Dorsolateral prefrontal cortex (tissue), 122 donors: ENCODE measurements at places on chromosomes 16 and 17. TPM values are rescaled to one million over a fixed set of nuclear protein-coding genes. Genes with fewer than 3 reads are reported as not detected.
A peak's percentile ranks its signal among the peaks of the same experiment; 100 is the strongest.

DNA sequence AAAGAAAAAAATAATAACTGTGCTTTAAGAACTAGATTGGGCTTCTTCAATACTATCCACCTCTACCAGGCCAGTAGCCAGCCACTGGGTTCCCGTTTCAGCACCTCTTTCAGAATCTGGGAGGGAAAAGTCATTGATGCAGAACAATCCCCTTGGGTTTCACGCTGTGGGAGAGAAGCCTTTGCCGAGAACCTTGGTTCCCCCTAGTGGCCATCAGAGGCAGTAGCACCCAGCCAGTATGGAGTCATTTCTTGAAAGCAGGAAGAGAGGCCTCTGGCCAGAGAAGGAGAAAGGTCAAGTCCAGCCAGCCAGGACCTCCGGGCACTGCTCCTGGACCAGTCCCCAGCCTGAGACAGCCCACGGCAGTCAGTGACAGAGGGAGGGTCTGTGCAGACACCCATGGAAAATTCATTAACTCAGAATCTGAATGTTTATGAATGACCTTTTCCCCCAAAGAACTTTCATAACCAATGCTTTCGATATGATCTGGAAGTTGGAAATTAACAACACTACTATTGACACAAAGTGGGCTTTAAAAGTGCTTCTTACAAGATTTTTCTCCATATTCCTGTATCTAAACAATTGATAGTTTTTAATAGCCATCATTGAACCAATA lies 51.2 kb upstream of the CDH5 start:
- DNase-seq = peak; percentile 32

DNA sequence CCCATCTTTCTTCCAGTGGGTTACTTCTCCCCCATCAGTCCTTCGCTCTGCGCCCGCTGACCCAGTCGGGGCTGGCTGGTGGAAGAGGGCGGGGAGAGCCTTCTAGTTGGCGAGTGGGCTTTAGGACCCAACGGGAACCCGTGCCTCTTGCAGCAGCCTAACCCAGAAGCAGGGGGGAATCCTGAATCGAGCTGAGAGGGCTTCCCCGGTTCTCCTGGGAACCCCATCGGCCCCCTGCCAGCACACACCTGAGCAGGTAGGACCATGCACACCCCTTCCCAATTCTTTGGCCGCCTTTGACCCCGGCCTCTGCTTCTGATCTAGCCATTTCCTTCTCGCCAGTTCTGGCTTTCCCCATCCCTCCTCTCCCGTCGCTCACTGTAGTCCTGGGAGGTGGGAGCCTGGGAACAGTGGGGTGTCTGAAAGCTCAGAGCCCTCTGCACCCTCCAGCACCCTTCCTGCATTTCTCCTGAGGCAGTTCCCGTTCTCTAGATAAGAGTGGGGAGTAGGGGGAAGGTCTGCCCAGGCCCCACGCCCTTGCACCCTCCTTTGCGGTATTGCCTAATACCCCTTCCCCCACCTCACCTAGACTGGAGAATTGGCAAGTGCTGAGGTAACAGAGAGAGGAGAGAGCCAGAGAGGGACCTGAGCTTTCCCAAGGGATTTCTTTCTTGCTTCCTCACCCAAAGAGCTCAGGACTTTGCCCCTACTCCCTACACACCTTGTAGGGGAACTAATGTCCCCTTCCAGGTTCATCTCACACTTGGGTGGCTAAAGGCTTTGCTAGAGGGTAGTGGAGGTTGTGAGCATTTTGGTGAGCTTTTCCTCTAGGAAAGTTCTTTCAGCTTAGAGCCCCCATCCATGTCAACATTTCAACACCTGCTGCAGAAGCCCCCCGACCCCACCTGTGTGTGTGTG lies at the start of gene RARA:
RARA (plus strand) TSS at position 150 of the 918 bp plus-strand sequence. CDS start 22,039 bp downstream, outside the sequence.
- DNase-seq = peak; percentile 81

- peak; percentile 88 for DNase-seq
These were observed 14.0 kb downstream of the COPZ2 start for GRCh38 chr17:48023400-48024148.

- no peak for DNase-seq
These were observed 1.7 kb upstream of the PRR35 start for GRCh38 chr16:558298-559020.

DNA sequence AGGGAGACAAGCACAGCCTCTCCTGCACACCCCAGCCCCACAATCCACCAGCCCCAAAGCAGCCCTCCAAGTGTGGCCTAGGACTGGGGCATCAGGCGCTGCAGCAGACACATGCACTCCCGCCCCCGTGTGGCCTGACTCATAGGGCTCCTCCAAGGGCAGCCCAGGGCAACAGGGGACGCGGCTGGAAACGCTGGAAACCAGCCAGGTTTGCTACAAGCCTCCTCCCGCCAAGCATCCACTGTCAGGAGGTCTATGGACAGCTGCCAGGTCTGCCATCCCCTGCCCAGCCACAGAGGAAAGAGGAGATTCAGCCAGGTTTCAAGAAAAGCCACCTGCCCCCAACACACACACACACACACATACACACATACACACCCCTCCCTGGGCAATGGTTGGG lies 25.8 kb downstream of the SRCIN1 start:
- DNase-seq = peak; percentile 66

Gene IRX3
- not detected for total RNA-seq
